ENCODE measurements at places on chromosomes 6 and 20.

GRCh38 chr6:89371849-89372505 is 19.5 kb upstream of the UBE2J1 start:
- no peak for DNase-seq

GRCh38 chr6:10381830-10382208 is 33.1 kb downstream of the TFAP2A start:
- no peak for DNase-seq

- DNase-seq = no peak
Observed at GRCh38 chr6:118317581-118318563, 230.2 kb upstream of the PLN start.

DNA sequence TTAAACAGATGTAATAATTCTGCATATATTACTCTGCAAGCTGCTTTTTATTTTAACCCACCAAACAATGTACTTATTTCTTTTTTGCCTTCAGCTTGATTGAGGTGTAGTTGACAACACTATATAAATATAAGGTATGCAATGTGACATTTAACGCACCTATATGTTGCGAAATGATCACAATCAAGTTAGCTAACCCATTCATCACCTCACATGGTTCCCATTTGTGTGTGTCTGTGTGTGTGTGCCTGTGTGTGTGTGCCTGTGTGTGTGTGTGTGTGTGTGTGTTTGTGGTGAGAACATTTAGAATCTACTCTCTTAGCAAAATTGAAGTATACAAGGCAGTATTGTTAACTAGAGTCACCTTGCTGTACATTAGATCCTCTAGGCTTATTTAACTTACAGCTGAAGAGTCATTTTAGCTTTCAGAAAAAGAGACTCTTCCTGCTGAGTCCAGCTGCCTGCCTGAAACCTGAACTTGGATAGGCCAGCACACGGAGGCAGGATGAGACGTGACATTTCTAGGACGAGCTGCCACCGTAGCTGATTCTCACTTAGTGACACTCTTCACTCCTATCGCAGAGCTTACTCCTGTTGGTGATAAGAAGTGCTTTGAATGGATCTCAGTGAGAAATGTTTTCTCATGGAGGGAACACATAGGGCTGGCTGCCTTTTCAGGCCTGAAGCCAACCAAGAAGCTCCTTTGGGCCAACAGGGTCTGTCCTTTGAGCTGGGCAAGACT is 126.5 kb upstream of the RIPOR2 start:
- DNase-seq = no peak

- DNase-seq = no peak
Observed at GRCh38 chr6:54403096-54403495, 94.9 kb downstream of the TINAG start.

- no peak for DNase-seq
Observed at GRCh38 chr6:127586372-127586771, 9.4 kb downstream of the C6orf58 start.

All from cortex of kidney (tissue), 1 donor.